T1000 (cell line): ENCODE measurements at places on chromosomes 11 and 22.

GRCh38 chr11:71237853-71238252 lies 14.5 kb downstream of the SHANK2 start:
- no peak for DNase-seq

GRCh38 chr22:37696657-37697537 lies at the start of gene TRIOBP:
TRIOBP (plus strand) TSS chr22:37697048; CDS start chr22:37701366, 4,318 bp downstream.
- DNase-seq, result peak; percentile 98

GRCh38 chr11:130409594-130410388 lies 18.6 kb downstream of the ADAMTS8 start:
- DNase-seq, result no peak

GRCh38 chr11:69765498-69765995 lies 9.6 kb downstream of the FGF4 start:
- no peak for DNase-seq

DNA sequence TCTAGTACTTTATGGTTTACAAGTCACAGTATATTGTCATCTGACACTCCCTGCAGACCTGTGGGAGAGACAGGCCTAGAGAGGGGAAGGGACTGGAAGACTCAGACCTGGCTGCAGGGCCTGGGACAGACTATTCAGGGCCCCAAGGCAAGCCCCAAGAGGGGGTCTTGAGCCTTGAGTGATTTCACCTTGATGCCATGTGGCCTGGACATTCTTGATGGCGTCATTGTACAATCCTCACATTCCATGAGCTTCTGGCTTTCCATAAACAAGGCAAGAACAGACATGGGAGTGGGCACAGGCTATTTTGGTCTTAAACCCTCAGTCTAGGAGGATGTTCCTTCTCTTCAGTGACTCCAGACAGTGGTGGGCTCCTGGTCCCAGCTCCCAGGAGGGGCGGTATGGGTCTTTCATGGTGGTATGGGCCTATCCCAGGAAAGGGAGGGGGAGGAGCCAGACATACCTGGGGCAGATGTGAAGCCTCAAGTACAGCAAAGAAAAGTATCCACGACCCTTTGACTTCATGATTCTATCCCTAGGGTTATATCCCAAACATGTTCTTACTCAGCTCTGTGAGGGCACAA lies 1.8 kb upstream of the TBC1D10A start:
- no peak for DNase-seq

- DNase-seq, result no peak
Observed at GRCh38 chr11:92533657-92534335, 309.2 kb downstream of the FAT3 start.

DNA sequence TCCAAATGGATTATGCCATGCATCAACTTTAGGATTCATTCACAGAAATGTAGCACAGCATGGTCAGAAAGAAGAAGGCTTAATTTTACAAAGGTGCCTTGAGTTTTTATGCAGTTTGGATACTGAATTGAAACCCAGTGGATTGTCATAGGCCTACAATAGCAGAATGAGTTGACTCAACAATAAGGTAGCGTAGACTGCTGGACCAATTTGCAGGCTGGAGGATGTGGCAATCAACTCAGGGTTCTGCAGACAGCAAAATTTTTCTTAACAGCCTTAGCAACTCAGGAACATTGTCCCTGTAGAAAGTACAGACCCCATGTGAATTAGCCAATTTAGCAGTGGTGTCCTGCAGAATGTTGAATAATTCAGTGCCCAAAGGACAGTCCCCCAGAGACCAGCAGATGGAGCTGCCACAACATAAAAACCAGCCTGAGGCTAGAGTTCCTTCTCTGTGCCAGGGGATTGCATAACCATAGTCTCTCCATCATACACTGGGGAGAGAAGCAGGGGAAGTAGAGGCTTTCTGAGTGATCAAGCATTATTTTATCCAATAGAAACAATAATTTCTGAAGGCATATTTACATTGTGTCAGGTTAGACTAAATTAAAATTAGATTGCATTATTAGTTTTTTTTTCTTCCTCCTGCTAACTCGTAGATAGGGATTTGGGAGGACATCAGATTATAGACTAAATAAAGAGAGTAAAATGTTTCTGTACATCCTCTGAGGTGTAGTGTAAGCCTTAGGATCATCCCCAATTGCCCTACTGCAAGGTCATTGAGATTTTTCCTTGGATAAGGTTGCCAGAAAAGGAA lies 20.3 kb upstream of the MRPL17 start:
- peak; percentile 11 for DNase-seq

DNA sequence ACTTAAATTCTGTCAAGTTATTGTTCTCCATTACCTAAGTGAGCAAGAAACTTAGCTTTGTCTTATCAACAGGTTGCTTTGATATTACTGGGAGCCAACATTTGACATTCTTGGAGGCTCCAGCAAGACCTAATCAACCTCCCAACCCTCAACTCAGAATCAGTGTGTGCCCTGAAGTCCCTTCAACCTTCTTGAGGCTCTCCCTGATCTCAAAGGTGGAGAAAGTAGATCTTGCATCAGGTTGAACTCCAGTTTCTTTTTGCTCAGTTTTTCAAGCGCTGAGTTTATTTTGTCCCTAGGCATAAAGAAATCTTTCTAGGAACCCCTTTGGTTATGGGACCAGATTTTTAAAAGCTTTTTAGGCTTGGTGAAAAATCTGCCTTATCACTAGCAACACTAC lies 1.4 kb downstream of the FAM111A start:
- no peak for DNase-seq

GRCh38 chr11:77966338-77966737 lies 28.1 kb downstream of the INTS4 start:
- DNase-seq, result no peak

- DNase-seq, result no peak
Observed at GRCh38 chr22:24445481-24446259, 18.3 kb downstream of the ADORA2A start.

- no peak for DNase-seq
Observed at GRCh38 chr22:39712751-39713525, 142.4 kb downstream of the CACNA1I start.

DNA sequence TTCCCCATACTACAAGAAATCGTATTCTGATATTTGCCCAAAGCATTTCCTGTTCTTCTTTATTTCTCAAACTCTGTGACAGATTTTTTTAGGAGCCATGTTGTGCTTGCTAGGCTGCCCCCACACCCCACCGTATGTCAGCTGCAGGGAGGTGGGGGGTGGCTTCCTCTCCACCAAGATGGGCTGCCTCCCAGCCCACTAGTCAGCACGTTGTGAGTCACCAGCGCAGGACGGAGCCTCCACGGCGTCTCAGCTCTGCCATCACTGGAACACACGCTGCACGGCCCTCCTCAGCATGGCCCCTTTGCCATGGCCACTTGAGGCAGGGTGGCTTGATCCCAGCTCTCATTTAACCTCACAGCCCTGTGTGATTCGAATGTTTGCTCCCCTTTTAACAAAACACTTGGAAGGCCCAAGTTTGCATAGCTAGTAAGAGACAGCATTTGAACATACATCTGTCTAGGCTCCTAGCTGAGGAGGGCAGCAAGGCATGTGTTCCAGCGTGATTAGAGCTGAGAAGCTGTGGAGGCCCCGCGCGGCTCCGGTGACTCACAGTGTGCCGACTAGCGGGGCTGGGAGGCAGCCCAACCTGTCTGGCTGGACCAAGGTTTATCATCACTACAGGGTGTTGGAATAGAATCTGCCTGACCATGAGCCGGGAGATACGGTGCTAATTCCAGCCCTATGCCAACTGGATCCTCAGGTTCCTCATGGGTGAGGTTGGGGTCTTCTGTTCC lies 180.7 kb upstream of the NCAM1 start:
- DNase-seq, result no peak

GRCh38 chr11:73662445-73663157 lies 16.2 kb downstream of the PLEKHB1 start:
- no peak for DNase-seq

DNA sequence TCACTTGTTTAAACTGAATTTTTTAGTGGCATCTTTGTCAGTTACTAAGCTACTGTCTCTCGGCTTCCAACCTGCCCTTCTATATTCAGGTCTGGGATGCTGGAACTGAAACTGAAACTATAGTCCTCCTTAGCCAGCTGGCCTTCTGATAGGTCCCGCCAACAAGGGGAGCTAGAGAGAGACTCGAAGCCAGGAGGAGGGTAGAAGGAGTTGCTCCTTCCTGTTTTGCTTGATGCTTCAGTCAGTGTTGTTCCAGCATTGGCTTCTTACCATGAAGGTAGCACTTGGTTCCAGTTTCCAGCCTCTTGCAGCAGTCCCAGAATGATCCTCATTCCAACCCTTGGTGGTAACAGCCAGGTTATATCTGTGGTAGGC lies 32.9 kb upstream of the HORMAD2 start:
- DNase-seq, result no peak

DNA sequence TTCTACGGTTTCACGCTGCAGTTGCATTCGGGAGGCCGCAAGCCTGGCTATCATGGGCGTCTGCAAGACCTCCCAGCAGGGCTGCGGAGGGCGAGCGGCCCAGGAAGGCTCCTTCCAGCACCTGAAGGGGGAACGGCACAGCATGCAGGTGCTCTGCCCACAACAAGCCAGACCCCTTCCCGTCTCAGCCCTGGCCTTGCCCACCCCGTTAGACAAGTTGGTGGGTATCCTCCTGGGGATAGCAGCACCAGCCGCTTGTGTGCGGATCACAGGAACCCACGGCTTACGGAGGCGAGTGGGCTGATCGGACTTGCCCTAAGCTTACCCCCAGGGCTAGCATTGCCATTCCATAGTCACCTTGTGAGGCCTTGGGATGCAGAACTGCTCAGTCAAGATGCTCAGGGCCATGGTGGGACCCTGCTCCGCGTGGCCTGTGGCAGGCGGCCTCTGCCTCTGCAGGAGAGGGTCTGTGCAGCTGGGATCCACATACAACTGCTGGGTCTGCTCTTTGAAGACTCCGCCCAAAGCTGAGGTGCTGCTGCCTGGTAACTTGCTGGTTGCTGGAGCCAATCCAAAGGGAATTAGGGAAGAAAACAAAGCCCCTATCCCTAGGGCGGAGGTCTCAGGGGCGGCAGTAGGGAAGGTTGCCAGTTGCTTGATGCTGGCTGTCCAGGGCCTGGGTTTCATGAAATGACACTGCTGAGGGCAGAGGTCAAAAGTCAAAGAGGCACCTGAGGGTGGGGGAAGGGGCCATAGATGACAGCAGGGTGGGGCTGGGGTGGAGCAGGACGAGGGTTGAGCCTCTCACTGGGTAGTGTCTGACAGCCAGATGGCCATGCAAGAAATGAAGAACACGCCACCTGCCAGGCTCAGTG lies 1.4 kb upstream of the OSBPL5 start:
- DNase-seq, result no peak

DNA sequence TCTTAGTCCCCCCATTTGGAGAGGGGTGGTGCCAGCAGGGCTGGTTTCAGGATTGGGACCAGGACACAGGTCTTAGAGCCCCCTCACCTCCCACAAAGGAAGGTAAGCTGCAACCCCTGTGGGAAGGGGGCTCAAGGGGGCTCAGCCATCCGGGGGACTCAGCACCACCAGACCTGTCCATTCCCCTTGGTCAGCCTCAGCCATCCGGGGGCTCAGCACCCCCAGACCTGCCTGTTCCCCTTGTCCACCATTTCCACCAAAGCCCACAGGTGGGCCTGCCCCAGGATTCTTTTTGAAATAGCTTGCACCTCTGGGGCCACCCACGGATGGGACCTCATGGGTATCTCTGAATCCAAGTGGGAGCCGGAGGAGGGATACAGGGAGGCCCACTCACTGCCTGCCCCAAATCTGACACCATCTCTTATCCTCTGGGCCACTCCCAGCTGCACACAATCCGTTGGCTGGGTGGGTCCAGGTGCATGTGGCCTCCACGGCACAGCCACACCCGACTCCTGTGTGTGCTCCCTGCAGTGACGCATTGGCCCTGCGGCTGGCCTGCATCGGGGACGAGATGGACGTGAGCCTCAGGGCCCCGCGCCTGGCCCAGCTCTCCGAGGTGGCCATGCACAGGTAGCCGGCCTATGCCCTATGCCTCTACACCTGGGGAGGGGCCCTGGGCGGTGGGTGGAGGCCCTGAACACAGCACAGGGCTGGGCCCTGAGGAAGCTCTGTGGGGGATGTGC lies 15.9 kb downstream of the MCAT start:
- no peak for DNase-seq

DNA sequence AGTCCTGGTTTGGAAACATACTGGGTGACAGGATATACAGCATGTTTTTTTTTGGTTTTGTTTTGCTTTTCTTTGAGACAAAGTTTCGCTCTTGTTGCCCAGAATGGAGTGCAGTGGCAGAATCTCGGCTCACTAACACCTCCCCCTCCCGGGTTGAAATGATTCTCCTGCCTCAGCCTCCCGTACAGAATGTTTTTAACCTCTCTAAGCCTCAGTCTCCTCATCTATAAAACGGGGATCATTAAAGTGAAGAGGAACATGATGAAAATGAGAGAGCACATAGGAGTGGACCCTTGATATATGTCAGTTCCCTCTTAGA lies 28.1 kb upstream of the SCARF2 start:
- DNase-seq, result no peak

- no peak for DNase-seq
Observed at GRCh38 chr22:35971456-35972119, 57.0 kb downstream of the RBFOX2 start.

GRCh38 chr11:93031386-93031785 lies 61.9 kb downstream of the MTNR1B start:
- DNase-seq, result no peak

DNA sequence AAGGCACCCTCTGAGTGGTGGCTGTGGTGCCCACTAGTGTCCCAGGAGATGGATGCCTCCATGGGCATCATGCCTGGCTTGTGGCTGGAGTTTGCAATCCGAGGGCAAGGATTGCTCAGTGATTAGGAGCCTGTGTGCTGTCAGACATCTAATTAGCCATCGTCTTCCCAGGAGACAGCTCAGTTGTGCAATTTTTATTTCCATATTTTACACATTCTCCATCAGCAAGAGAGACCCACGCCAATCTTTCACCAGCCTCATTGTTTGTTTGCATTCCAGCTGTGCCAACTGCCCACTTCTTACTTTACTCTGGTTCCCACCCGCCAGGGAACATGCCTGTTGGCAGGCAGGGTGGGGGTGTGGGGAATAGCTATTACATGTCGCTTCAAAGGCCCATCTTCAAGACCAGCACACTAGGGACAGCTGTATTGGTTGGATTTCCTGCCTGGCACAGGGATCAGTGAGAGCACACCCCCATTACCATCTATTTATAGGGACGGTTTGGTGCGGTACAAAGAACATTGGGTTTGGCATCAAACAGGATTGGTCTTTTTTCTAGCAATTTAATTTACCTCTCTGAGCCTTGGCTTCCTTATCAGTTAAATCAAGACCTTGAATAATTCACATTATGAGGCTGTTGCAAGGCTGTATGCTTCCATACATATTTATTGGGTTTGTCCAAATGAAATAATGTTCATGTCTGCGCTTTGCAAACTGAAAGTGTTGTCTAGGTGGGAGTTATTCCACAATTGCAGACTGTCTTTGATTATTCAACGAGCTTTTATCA lies 80.7 kb upstream of the NAV2 start:
- no peak for DNase-seq

DNA sequence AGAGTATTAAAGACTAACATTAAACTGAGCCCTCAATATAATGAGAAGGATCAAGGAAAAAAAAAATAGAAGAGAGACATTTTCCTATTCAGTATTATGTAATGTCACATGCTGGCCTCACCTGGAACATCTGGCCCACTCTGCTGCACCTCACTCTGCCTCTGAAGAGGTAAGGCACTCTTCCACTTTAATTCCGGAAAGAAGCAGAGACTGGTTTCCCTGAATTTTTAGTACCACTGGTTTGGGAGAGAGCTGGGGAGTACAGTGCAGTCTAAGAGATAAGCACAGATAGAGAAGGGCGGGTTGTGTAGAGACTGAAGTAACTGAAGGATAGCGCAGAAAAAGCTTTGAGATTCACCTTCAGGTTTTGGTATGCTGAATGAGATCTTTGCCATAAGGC lies 178.7 kb downstream of the SOX6 start:
- no peak for DNase-seq

- no peak for DNase-seq
Observed at GRCh38 chr11:120457996-120458395, 53.6 kb upstream of the GRIK4 start.
